ENCODE measurements at places on chromosomes 4 and X.

DNA sequence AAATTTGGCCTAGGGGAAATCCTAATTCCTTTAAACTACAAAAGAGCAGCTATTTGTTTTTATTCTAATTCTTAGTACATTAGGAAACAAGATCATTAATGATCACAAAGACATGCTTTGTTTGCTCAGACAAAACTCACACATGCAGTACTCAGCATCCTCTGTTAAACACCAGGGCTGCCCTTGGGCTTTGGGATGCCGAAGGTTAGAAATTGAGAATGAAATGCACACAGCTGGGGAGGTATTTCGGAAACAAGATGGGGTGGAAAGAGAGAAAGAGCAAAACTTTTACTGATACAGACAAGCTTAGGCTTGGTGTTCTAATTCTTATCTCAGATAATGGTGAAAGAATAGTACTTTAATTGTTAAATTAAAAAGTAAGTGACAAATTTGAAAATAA is 222.6 kb downstream of the DCTD start:
- DNase-seq = no peak

DNA sequence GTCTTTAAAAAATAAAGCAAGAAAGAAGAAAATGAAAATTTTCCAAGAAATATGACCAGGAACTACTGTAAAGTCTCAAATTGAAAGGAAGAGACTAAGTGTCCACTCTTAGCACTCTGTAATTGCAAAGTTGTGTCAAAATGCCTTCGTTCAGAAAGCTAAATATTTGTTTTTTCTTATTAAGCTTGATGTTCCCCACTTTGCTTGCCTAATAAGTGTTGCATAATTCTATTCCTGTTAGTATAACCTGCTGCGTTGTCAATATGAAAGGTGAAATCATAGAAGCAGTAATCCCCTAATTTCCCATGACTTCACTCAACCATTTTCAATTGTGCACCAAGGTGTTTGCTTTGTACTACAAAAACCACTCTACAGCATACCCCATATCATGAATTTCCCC is 442.9 kb upstream of the CTSO start:
- no peak for DNase-seq

DNA sequence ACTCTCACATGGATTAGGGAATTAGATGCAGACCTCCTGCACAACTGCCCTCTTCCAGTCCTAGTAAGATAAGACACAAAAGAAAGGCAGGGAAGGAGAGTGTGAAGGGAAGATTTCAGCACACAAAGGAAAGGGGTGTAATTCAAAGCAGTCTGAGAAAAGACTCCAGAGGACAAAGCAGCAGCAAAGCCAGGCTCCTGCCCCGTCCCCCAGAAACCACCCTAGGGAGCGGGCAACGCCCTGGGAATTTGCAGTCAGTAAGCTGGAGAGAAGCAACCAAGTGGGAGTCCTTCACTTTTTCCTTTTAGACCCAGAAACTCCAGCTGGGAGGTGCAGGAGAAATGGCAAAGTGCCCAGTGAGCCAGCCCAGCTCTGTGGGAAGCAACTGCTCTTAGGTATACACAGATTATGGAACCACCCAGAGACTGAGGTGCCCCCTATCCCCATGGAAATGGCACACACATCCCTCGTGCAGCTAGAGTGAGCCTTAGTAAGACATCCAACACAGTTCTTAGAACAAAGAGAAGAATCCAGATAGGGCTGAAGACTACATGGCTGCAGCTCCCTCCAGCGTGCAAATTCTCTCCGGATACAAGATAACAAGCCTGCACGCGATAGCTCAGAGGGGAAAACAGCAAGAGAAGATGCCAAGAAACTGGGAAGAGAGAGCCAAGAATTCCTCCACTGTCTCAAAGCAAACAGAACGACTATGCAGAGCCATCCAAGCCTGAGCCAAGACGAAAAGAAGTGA is 26.5 kb upstream of the IRAK1 start:
- no peak for DNase-seq

DNA sequence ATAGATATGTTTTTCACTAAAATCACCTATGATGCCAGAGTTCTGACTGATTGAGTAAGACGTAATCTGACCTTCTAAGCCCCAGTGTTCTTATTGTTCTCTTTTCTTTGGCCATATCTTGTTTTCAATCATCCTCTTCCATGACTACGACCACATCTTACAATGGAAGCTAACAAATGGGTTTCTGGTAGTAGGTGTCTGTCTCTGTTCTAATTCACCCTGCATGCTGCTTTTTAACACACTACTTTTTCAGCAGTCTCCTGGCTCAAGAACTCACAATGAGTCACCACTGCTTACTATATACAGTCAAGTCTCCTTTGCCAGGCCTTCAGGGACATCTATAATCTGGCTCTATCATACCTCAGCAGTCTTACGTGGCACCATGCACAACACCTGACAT is 146.1 kb downstream of the NEXMIF start:
- no peak for DNase-seq

GRCh38 chr4:115113506-115114106 is at the start of gene NDST4:
TSS of gene NDST4 (minus strand) at chr4:115113620. CDS start at chr4:115077036, 36,584 bp downstream.
- DNase-seq = no peak

All from stimulated activated CD8-positive, alpha-beta memory T cell treated with anti-CD3 and anti-CD28 coated beads, Interleukin-4, amount 100 ng/mL, for 1 hour (primary cell).